HAP-1 (cell line): ENCODE measurements at places on chromosomes 1 and 21.
A peak's percentile ranks its signal among the peaks of the same experiment; 100 is the strongest.

- peak; percentile 88 for DNase-seq
These were observed 11.3 kb upstream of the RIPK4 start for GRCh38 chr21:41777951-41778815.

GRCh38 chr1:246795906-246796694, 71.9 kb downstream of the SCCPDH start:
- DNase-seq: no peak

GRCh38 chr1:206506405-206507283, 687 bp upstream of the RASSF5 start:
- DNase-seq: no peak

GRCh38 chr1:206971029-206971655, 882 bp upstream of the FCAMR start:
- no peak for DNase-seq

DNA sequence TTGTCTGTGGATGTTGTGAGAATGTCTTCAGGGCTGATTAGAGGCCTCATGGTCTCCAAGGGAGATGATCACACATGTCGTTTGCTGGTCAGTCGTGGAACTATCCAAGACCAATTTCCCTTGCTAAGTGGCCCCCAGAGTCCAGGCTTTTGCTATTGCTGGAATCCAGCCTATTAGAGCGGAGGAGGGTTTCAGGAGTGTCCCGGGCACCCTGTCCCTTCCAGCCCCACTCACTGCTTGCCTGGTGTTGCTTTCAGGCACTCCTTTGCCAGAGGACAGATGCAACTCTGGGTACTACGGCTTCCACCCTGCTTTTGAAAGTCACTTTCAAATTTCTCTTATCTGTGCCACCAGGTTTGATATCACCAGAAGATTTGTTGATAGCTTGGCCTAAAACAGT, 149.1 kb downstream of the NOS1AP start:
- no peak for DNase-seq

- no peak for DNase-seq
These were observed 23.2 kb downstream of the ILDR2 start for GRCh38 chr1:166952002-166952746.

DNA sequence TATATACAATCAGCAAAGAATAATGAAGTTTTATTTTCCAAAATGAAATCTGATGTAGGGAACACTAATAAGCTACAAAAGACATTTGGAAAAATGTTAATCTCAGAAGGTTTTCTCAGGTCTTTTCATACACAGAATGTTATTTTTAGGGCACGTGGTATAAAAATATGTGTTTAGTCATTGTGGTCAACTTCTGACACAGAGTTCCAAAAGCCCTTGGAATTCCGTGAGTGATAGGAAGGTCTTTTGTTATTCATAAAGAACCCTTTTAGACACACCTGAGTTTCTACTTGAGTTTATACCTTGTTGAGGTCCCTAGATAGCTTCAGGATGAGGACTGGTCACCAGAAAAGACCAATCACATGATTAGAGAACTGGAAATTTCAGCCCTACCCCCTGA, 277.6 kb upstream of the NCAM2 start:
- no peak for DNase-seq

DNA sequence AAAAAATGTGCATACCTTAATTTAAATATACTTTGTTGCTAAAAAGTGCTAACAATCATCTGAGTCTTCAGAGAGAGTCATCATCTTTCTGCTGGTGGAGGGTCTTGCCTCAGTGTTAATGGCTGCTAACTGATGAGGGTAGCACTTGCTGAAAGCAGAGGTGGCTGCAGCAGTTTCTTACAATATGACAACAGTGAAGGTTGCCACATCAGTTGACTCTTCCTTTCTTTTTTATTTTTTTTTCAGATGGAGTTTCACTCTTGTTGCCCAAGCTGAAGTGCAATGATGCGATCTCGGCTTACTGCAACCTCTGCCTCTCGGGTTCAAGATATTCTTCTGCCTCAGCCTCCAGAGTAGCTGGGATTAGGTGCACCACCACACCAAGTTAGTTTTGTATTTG, 2.6 kb upstream of the CFAP45 start:
- DNase-seq: no peak

- no peak for DNase-seq
These were observed 39.1 kb upstream of the WASF2 start for GRCh38 chr1:27528818-27529703.

DNA sequence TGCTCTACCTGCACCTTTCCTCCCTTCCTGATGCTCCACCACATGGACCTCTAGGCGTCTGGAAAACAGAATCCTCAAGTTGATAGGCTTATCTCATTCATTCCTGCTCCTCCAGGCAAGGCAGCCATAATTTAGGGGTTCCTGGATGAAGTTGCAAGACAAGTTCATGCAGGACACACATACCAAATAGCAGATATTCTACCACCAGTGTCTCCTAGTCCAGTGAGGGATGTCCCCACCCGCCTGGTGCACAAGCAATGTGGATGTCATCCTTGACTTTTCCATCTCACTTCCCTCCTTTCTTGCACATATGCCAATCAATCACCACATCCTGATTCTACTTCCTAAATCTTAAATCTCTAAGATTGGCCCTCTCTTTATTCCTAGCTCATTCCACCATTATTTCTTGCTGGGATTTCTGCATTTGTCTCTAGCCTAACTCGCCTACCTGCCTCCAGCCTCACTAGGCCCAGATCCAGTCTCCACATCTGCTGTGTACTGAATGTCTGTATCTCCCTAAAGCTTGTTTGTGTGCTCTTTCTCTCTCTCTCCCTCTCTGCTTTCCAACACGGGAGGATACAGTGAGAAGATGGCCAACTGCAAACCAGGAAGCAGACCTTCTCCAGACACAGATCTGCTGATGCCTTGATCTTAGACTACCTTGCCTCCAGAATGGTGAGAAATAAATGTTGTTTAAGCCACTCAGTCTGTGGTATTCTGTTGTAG, 40.5 kb downstream of the CD34 start:
- no peak for DNase-seq

DNA sequence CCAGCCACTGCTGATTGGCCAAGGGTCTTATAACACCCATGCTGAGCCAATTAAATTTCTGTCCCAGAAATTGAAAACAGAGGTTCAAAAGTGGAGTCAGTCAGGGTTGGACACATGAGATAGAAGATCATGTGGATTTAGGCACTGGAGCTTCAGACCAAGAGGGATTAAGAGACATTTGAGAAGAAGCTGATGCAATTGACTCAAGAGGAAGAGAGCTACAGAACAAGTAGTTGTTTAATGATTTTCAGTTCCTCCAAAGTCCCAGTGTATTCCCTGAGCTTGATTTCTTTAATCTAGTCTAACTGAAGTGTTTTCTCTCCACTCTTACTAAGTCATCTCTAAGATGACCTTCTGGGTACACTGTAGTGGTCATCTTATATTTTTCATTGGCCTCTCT, 227.1 kb downstream of the DUSP10 start:
- DNase-seq: no peak

DNA sequence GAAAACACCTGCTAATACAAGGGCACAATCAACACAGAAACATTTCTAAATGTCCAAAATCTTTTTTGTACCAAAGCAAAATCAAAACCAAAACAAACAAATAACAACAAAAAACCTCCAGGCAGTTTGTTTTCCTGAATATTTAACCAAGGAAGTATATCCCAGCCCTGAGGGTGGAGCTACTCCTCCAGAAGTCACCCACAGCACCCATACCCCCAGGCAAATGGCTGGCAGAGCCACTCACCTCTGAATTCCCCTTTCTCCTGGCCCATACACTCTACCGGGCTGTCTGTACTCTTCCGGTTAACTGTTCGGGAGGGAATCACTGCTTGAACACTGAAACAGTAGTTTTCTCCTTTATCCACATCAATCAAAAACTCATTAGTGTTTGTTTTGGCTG, 9.5 kb downstream of the F3 start:
- DNase-seq: no peak

- no peak for DNase-seq
These were observed 996 bp downstream of the CNIH4 start for GRCh38 chr1:224357626-224358124.

- DNase-seq: no peak
These were observed 207.6 kb downstream of the S1PR1 start for GRCh38 chr1:101444381-101444780.

DNA sequence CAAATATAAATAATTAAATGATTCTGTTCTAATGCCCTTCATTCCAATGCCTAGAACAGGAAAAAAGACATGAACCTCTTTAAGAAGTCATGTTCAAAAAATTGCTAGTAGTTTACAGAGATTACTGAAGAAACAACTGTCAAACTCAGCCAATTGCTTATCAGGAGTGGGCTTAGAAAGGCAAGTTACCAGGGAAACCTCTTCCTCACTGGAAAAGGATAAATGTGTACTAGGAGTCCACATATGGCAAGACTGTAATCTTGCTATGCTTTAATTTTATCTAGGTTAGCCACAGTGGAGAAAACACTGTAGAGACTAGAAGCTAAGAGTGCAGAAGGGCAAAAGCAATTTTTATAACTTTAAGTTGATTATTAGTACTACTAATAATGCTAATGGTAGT, 42.1 kb upstream of the DEPDC1 start:
- no peak for DNase-seq

GRCh38 chr1:17627239-17628052, 87.9 kb downstream of the ARHGEF10L start:
- DNase-seq: no peak

GRCh38 chr1:8026153-8026975, at the start of gene ERRFI1:
Gene ERRFI1 (minus strand): TSS chr1:8026309. CDS start chr1:8015619, 10,690 bp downstream.
- peak; percentile 93 for DNase-seq

GRCh38 chr1:223775711-223776074, 63.4 kb downstream of the CAPN2 start:
- DNase-seq: no peak

- no peak for DNase-seq
These were observed 25.4 kb downstream of the PLA2G4A start for GRCh38 chr1:186854102-186854501.

GRCh38 chr1:69258842-69259241, 308.9 kb upstream of the LRRC7 start:
- DNase-seq: no peak

DNA sequence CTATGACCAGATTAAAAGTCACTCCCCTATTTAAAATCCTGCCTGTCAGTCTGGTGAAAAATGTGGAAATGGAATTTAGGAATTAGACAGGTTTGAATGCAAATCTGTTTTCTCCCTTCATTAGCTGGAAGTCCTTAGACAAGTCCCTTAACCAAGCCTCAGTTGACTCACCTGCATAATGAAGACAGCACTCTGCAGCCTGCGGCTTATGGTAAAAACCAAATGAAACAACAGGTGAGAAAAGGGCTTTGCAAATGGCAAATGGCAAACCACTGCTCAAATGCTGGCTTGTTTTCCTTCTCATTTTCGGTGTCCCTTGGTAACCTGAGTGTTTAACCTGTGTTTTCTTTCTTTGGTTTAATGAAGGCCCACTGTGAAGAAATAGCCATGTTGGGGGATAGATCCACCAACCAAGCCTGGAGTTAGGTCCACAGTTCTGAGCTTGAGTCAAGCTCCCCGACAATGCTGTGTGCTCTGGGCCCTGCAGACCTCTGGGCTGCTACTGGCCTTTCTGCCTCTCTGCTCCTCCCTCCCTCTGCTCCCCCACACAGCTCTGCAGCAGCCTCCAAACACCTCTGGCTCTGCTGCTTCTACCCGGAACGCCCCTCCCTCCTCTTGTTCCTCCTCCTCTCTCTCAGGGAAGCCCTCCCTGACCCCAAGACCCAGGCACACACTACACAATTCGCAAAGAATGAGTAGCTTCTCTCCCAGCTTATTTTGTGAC, 641.8 kb downstream of the MATN1 start:
- no peak for DNase-seq

GRCh38 chr1:182196897-182197870, 135.7 kb upstream of the ZNF648 start:
- no peak for DNase-seq

- no peak for DNase-seq
These were observed 3.5 kb upstream of the ARHGEF16 start for GRCh38 chr1:3450983-3451382.

DNA sequence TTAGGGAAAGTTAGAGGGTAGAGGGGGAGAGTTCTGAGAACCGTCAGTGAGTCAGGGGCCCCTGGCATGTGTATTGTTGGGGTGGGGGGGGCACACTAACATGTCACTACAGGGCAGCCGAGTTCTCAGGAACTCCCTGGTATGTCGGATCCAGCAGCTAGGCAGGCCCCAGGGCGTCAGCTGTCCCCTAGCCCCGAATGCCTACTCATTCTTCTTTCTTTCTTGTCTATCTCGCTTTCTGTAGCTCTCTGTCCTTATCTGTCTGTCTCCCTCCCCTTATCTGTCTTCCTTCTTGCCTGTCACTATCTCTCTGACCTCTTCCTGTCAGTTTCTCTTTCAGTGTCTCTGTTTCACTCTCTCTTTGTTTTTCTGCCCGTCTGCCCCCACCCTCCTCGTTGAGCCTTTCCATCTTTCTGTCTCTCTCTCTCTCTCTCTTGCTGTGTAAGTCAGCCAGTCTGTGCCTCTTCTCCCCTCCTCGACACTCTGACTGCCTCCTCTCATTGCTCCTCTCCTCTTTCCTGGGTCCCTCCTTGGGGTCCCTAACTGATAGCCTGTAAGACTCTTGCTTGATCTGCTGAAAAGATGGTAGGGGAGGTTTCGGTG, 2.4 kb downstream of the NTRK1 start:
- no peak for DNase-seq

GRCh38 chr1:15152318-15153183, 996 bp upstream of the TMEM51 start:
- DNase-seq: peak; percentile 72

GRCh38 chr21:32712641-32713040, 15.2 kb downstream of the SYNJ1 start:
- peak; percentile 4 for DNase-seq

DNA sequence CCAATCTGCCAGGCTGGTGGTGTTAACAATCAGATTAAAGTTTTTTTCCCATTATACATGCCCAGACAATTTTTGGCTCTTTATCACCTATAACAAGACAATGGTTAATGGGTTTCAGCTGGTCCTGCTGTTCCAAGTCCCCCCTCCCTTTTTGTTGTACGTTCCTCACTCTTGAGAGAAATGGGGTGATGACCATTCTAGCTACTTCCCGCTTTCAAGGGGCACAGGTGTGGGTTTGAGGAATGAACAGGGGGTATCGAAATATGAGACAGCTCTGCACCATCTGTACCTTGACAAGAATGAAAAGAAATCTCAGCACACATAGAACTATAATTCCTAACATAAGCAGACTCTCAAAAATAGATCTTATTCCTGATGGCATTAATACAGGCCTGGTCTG, 326.8 kb downstream of the PTPRU start:
- DNase-seq: no peak

DNA sequence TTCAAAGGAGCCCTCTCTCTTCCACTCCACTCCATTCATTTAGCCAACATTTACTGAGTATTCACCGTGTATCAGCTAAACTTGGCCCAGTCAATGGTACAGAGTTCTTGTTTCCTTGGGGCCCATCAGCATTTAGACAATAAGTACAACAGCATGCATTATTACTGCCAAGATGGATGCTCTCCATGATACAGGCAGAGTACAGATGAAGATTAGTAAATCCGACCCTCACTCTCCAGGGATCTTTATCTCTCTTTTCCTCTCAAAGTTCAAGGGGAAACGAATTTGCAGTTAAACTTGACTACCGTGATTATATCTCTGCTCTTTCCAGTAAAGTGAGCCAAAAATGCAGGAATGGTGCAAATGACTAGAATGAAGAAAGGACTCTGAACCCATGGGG, 184.6 kb upstream of the DUSP10 start:
- DNase-seq: no peak
